Stimulated activated CD8-positive, alpha-beta memory T cell treated with anti-CD3 and anti-CD28 coated beads, Interleukin-7, amount 100 ng/mL, for 1 hour (primary cell): ENCODE measurements at places on chromosomes 12 and 14.

DNA sequence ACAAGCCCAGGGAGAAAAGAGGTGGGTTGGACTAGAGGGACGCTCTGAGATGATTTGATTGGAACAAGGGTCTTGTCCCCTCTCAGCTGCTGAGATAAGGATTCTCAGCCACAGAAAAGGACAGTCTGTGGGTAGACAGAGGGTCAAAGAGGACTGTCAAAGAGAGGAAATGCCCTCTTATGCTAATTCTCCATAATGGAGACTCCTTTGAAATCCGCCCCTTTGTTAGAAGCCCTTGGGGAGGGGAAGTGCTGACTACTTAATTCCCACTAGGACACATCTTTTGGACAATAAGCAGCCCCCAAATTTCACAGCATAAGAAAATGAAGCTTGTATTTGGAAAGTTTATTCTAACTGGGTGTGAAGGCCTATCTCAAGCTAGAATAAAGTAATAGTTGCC lies 176.6 kb downstream of the KTN1 start:
- no peak for DNase-seq

DNA sequence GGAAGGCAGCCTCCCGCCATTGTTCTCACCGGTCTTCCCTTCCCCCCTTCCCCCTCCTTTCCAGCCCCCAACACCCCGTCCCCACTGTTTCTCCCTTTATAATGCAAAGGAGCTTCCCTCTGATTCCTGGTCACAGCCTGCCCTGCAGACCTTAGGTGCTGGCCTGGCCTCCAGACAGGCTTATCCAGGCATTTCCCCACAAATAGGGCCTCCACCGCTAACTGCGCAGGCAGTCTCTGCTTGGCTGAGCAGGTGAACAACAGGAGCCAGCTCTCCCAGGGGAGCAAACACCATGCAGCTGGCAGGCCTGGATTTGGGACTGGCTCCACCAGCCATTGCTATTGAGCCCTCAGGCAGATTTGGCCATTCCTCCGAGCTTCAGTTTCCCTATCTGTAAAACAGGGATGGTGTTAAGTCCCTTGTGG lies 46.0 kb downstream of the SMIM41 start:
- DNase-seq = no peak

DNA sequence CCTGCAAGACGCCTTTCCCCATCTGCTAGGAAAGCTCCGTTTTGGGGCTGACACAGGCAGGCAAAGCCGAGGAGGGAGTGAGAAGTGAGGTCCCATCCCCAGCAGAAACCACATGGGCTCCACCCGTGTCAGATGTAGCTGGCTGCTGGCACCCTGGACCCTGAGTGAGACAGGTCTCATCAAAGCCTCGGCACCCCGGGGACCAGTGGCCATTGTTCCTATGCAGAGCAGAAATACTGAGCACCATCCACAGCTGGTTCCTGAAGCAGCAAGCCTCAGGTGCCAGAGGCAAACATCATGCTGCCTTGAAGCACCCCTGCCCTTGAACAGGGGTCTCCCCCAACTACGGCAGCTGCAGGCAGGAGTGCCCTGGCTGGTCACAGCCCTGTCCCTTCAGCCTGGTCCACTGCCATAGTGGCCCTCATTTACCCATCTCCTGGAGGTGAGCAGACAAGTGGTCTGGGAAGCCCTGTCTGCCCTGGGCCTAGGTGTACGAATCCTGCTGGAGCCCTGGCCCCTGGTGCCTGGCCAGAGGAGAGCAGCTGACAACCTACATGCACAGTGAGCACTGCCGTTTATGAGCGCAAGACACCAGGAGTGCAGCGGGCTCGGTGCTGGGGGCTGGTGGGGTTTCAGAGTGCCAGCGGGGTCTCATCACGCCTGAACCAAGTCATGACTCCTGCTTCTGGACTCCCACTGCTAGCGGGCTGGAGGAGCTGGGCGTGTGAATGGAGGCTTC lies 289.8 kb upstream of the RTL1 start:
- no peak for DNase-seq

- no peak for DNase-seq
Measured at GRCh38 chr12:92961949-92962348, 32.9 kb upstream of the EEA1 start.

DNA sequence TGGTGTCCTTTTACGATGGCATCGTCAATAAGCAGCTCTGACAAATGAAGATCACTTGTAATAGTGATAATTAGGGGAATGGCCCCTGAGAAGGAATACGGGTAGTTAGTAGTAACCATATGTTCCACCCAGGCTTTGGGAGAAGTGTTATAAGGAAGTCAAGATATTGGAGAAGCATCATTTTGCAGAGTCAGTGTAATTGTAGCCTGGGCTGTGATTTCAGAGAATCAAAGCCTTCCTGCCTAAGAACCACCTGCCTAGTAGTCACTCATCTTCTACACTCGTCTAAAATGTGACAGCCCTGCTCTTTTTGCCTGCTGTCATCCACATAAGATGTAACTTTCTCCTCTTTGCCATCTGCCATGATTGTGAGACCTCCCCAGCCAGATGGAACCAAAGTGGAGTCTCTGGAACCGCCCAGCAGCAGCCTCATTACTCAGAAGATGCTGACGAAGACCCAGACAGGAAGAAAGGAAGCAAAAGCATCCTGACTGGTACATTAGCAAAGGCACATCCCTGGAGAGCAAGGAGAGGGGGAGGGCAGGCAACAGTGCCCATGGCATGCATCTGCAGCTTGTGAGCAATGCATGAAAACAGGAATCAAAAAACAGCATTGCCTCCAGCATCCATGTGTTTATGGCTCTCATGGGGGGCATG lies 12.6 kb upstream of the EDDM3A start:
- DNase-seq = no peak

DNA sequence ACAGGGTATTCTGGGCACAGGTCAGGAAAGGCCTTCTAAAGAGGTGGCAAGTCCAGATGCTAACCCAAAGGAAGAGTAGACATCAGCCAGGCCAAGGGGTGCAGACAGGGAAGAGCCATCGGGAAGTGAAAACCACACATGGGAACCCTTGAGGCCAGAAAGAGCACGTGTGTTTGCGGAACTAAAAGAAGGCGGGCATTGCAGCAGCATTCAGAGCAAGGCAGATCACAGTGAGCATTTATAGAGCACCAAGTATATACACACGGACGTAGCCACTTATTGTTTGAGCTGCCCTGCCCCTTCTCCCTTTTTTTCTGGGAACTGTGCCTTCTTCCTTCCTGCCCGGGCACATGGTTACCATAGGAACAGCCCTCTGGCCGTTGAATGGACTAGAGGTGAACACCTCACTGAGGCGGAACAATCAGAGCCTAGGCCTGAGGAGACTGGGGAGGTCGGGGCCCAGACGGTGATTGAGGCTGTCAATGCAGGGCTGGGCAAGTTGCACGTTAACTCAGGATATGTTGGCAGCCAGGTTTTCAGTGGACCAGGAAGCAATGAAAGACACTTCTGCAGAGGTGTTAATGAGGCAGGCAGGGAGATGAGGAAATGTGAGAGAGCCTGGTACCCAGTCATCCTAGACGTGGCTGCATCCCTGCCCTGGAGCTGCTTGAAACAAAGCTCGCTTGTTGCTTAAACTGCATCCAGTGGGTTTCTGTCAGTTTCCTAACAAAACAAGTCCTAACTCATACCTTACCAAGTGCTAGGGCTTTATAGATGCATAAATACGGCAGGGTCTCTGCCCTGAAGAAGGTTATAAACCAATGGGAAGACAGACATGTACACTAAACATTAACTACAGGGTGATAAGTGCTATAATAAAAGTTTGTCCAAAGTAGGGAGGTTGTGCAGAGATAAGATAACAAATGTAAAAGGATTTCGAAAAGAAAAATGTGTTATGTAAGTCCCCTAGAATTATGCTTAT lies 34.2 kb downstream of the MOAP1 start:
- no peak for DNase-seq

GRCh38 chr14:99753225-99754140 lies 39.7 kb upstream of the EML1 start:
- no peak for DNase-seq

DNA sequence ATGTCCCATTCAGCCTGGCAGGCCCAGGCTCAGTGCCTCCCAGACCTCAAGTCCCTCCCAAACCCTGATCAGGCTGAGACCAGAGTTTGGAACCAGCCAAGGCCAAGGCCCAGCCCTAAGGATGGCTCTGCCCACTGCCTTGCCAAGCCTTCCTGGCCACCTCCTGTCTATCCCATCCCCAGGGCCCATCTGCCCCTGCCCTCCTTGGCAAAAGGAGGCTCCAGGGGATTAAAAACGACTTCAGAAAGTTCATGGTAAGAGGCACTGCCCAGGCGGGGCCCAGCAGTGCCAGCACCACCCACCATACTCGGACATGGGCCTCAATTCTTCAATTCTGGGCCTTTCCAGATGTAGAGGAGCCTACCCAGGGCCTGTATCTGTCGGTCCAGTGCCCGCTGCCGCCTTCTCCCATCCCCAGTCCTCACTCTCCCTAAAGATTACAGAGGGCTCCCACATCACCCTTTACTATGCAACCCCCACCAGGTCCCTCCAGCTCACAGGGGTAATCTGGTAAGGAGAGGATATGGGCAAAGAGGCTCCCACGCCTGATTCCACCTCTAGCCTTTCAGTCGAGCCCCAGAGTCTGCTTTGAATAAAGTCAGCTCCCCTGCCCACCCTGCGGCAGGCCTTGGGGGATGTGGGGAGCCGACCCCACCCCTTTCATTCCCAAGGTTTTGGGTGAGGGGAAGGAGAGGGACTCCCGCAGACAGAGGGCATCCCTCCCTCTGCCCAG lies 932 bp downstream of the ADCY6 start:
- no peak for DNase-seq

GRCh38 chr14:78443834-78444233 lies 273.7 kb downstream of the NRXN3 start:
- DNase-seq = no peak

GRCh38 chr14:41349289-41349910 lies 257.3 kb upstream of the LRFN5 start:
- DNase-seq = no peak

- DNase-seq = no peak
Measured at GRCh38 chr12:68449196-68449595, 117.0 kb upstream of the MDM1 start.

DNA sequence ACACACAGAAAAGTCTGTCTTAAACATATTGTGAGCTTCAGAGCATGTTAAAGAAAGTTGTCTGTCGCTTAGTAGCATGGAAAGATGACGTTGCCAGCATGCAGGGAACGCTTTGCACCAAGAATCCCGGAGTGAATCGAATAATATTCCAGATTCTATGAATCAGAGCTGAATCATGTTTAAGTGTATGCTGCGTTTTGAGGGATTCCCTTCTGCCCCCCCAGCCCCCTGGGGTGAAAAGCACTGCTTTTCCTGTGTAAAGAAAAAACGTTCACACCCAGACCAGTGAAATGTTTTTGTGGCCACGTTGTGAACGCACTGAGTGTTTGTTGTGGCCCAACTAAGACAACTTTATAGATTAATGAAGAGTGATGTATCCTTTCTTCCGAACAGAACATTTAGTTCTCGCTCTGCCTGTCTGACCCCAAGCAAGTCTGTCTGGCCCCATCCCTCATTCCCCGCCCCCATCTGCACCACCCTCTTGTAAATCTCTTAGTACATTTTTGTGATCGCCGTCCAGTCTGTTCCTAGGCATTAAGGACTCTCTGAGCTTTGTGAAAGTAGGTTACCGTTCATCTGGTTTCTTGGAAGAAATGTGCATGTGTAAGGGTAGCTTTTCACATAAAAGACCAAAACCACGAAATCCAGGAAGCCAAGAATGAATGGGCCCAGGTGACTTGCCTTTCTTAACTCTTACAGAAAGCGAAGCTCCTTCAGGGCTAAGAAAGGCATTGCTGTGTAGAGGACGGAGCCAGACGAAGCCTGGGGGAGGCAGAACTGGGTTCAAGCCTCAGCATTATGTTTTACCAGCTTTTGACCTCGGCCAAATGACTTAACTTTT lies 103.0 kb downstream of the SAMD4A start:
- no peak for DNase-seq

- DNase-seq = no peak
Measured at GRCh38 chr12:63826006-63826585, 18.4 kb upstream of the SRGAP1 start.

GRCh38 chr14:30355431-30355913 lies 203.5 kb upstream of the G2E3 start:
- no peak for DNase-seq

- DNase-seq = no peak
Measured at GRCh38 chr12:95248604-95249360, 31.2 kb downstream of the VEZT start.

DNA sequence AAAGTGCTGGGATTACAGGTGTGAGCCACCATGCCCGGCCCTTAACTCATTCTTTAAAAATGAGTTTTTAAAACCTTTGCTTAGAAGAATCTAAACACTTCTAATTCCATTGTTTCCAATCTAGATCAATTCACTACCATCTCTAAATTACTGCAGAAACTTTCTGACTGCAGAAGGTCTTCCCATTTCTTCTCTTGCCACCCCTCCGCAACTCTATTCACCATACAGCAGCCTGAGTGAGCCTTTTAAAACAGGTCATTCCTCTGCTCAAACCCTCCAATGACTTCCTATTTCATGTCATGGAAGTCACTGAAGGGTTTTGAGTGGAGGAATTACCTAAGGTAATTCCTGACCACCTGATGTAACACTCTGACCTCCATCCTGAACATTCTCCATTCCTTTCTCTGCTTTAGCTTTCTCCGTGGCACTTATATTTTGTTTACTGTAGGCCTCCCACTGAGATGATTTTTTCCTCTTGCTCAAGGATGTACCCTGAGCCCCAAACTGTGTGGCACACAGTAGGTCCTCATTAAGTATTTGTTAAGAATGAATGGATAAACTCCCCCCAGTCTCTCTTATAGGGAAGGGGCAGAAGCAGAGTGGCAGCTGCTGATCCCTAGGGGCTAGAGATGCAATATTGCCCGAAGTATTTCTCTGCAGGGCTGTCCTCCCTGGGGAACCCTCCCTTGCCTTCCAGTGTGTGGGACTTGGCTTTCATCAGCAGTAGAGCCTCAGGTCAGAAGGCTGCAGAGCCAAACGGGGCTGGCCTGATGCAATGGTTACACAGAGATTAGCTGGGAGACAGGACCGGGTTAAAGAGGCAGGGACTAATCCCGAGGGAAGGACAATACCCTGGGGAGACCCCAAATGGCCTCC lies 1.2 kb downstream of the DDIT3 start:
- DNase-seq = no peak

DNA sequence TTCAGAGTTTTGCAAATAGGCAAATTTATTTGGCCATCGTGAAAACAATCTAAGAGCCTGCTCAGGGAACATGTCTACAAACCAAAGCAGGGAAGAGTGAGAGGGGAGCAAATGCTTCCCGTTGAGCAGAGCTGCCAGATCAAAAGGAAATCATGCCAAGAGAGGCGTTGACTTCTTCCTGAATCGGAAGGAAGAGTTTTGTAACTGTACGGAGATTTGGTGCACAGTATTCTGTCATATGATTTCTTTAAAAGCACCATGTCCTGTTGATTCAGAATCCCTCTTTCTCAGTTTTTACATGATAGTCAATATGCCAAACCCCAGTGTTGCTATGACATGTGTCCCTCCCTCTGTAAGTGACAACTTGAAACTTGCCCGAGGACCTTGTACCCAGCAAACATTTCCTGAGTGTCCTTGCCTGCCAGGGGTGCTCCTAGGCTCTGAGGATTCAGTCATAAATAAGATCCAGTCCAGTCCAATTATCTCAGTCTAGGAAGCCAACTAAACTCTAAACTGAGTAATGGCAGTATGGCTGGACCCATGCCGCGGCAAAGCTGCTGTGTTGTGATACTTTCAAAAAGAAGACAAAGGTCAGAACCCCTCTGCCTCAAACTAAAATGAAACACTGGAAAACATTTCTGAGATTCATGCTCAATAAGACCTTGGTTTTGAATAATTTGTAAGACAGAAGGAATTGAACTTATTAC lies 300.1 kb upstream of the FKBP4 start:
- DNase-seq = no peak

- no peak for DNase-seq
Measured at GRCh38 chr14:95301527-95302187, 18.1 kb downstream of the CLMN start.
